ENCODE measurements at places on chromosomes 13 and 19.

DNA sequence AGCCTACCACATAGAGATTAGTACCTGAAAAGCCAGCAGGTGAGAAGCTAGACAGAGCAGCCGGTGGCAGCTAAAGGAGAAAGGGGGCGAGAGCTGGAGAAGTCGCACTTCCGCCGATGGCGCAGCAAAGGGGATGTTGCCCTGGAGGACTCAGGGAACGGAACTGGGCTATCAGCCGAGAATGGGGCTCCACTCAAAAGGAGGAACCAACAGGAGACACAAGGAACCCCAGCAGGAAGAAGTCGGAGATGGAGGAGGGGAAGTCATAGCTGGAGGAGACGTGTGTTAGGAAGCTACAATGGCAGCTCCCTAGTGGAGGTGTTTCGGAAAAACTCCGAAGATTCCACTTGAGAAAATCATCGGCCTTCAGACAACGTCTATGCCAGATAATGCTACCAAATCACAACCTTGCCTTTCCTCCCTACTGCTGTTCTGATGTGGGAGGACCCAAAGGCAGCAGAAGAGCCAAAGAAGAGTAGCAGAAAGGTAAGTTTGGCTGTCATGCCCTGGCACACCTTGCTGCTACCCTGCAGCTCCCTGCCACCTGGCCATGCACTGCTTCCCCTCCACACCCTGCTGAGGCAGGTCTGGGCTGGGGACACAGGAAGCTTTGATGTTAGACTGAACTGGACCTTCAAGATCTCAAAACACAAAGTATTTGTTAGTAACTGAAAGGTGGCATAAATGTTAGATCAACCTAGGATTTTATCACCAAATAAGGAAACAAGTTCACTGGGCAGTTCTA is 127.9 kb downstream of the DLEU7 start:
- DNase-seq, result peak; percentile 74

DNA sequence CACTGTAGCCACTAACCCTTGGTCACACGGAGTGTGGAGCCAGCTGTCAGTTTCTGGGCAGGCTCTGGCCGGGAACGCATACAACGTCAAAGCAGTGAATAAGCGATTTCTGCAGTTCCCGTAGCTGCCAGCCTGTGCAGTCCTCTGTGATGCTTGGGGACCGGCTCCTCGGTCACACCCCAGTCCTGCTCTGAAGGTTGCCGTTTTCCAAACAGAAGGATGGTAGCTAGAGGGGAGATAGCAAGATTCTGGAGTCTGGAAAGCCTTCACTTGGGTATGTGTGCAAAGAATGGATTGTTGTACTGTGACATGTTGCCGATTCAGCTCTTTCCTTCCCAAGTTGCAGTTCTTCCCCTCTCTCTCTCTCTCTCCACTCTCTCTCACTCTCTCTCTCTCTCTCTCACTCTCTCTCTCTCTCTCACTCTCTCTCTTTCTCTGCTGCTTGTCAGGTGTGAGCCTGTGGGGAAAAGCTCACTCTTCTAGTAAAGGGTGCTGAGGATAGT is 38.7 kb upstream of the C1QTNF9 start:
- DNase-seq, result peak; percentile 80

DNA sequence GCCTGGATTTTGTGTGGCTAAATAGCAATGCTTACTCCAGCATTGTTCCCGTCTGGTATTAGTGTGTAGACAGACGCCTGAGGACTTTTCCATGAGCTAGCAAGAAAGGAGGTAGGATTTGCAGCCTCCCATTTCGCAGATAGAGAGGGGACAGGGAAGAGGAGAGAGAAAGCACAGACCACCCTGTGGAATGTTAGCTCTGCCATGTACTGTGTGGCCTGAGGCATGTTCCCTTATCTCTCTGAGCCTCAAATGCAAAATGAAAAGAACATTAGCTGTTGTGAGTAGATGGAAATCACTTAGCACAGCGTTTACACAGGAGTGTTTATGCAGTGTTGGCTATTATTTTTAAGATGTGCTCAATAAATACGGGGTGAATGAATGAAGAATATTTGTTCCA is 45.5 kb downstream of the OLFM4 start:
- DNase-seq, result no peak

GRCh38 chr13:97583907-97584497 is 150.0 kb downstream of the RAP2A start:
- no peak for DNase-seq

GRCh38 chr13:32340914-32341313 is 25.6 kb downstream of the BRCA2 start:
- DNase-seq, result no peak

DNA sequence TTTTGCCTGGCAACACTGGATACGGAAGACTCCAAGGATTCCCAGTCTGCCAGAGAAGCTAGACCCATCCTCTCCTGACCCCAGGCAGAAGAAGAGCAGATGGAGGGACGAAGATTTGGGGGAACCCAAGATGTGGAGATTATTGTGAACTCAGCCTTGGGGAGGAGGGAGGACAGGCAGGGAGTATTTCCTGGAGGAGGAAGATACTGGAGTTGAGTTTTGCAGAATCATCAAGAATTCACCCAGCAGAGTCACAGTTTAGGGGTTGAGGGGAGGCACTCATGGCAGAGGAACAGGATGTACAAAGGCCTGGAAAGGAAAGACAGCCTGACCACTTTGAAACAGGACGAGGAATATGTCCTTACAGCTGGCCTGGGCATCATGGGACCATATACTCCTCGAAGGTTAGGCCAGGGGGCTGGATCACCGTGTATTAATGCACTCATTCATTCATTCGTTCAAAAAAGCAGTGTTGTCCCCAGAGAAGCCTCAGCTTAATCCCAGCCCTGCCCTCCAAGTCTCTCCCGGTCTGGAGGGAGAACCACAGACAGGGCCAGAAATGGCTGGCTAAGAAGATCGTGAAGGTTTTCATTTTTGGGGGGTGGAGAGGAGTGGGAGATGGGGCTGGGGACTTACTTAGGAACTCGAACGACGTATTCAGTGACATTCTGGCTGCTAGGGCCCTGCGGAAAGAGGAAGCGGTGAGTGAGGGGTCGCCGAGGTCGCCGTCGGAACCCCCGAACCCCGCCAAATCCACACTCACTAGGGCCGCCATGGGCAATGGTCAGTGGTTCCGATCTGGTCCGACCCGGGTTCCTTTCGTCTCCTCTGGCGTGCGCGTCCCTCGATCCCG is 517 bp downstream of the GTF2F1 start:
- no peak for DNase-seq

GRCh38 chr13:47233734-47234133 is 336.9 kb upstream of the HTR2A start:
- no peak for DNase-seq

- no peak for DNase-seq
These were observed 325.1 kb downstream of the SLC7A1 start for GRCh38 chr13:29270271-29270985.

GRCh38 chr13:24858953-24859352 is 95.0 kb downstream of the RNF17 start:
- DNase-seq, result no peak

DNA sequence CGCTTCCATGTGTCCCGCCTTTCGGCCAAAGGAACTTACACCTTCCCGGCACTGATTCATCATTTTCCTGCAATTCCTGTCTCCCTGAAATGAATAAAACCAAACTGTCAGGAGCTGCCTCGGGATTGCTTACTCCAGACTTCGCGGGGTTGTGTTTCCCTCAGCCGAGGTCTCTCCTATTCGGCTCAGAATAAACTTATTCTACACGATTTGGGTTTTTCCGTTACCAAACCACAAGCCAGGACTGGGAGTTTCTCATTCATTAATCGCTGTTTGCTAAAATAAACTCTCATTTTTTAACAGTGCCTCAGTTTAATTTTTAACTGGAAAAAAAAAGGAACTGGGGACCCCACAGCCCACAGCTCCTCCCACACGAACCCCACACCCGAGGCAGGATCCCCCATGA is 667 bp downstream of the ZNF878 start:
- DNase-seq, result no peak

- DNase-seq, result no peak
These were observed 110.1 kb upstream of the RXFP2 start for GRCh38 chr13:31629085-31629780.

- DNase-seq, result no peak
These were observed 11.9 kb downstream of the ZNF541 start for GRCh38 chr19:47560999-47561398.

- no peak for DNase-seq
These were observed 1056.9 kb upstream of the ATXN8OS start for GRCh38 chr13:69050696-69051095.

GRCh38 chr19:35161434-35161743 is 6.9 kb downstream of the FXYD5 start:
- no peak for DNase-seq

DNA sequence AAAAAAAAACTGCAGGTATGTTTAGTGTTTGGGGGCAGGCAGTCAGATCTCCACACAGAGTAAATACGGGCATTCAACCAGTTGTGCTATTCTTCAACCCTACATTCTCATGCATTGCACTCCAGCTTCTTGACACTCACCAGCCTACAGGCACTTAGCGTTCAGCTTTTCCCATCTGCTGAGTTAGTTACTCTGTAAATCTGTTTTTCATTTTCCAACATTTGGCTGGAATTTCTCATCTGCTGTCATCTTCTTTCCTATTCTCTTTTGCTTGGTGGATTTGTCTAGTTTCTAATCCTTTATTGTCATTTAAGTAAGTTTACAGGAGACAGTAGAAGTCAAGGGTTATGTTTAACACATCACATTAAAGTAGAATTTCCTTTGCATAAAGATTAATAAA is 1318.9 kb downstream of the OLFM4 start:
- no peak for DNase-seq

DNA sequence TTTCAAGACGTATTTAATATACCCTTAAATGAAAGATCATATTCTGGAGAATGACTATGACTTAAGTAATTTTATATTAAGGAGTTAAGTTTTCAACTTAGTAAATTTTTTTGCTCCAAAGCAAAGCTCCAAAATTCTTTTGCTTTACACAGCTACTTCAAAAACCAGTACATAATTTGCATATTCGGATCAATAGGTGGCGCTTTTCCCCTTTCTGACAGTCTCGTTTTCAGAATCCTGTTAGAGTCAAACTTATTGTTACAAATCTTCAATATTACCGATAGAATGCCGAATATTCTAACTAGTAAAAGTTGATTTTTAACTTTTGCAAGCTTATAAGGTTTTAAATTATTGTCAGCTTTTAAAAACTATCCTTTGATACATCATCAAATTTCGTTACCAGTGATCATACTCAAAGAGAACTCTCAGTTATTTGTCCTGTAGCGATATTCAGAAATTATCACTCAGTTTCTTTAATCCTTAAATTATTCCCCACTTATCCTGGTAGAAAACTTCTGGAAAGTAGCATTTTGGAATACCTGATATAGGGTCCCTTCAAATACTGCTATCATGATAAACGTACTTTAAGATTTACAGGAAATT is 852.7 kb upstream of the KLHL1 start:
- no peak for DNase-seq

Measured in right lobe of liver (tissue), 6 donors.